ENCODE measurements at places on chromosomes 1 and 21.

DNA sequence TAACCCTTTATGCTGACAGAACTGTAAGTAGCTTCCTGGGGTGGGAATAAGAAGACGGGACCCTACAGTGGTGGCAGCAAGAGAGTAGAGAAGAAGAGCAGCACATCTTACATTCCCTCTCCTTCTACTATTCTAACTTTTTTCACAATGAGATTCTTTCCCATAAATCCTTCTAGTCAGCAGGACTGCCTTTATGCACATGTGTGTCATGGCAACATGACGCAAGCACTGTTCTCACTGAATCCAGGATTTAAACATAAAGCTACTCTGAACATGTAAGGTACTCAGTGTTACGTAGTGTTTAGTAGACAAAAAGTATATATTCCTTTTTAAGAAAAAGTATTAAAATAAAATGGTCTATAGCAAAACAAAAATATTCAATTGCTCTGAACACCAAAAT, 309.7 kb upstream of the LYPLAL1 start:
- DNase-seq: no peak

DNA sequence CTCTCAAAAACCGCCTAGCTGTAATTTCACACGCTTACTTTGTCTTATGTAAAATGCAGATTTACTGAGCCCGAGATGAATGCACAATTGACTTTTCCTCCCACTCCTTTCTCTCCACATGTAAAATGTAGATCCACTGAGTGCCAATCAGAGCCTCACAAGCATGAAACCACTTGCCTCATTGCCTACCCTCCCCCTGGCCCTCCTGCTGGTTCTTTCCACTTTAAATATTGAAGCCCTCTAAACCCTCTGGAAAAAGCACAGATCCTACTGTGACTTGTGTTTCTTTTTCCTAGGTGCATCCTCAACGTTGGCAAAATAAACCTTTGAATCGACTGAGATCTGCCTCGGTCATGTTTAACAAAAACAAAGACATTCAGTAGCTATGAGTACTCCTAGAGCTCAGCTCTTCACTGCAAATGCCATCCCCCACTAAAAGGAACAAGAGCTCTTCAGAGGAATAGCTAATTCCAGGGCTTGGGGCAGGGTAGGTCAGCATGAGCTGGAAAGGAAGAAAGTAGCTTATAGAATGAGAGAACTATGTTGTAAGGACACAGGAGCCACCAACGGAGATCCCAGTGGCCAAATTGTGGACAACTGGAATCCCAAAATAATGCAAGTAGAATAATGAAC, 365.5 kb upstream of the RUNX1 start:
- DNase-seq: no peak

DNA sequence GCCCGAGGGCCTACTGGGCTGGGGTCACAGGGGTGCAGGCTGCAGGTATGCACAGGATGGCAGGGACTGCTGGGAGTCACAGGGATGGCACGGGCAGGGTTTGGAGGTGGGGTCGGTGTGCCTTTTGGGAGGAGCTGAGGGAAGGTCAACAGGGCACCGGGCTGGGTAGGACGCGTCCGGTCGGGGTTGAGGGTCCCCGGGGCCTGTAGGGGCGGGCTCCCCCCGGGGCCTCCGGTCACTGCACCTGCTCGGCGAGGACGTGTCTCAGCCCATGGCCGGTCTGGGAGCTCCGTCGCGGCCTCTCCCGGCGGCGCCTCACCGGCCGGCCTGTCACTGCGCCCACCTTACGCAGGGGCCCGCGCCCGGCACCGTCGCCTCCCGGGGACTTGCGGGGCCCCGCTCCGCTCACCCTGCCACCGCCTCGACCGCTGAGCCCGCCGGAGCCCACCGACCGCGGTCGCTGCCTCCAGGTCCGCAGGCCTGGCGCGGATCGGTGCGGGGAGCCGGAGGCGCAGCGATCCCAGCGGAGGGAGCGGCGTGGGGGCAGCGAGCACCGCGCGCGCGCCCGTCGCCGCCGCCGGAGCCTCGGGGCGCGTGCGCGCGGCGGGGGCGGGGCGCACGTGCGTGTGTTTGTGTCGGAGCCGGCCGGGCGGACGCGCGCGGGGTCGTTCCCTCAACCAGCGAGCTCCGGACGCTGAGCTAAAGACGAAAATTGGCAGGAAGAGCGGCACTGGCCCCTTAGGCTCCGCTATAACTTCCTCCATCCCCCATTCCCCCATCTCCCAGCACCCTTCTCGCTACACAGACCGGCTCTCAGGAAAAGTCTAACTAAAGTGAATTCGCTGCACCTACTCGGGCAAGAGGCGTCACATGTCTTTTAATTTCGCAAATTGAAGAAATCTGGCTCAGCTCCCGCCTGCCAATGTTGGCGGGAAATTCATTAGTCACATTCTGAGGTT, at the start of gene AMIGO1:
TSS of gene AMIGO1 (minus strand) at position 552 of the 959 bp plus-strand sequence. CDS start 815 bp downstream, outside the sequence.
- DNase-seq: peak; percentile 69

DNA sequence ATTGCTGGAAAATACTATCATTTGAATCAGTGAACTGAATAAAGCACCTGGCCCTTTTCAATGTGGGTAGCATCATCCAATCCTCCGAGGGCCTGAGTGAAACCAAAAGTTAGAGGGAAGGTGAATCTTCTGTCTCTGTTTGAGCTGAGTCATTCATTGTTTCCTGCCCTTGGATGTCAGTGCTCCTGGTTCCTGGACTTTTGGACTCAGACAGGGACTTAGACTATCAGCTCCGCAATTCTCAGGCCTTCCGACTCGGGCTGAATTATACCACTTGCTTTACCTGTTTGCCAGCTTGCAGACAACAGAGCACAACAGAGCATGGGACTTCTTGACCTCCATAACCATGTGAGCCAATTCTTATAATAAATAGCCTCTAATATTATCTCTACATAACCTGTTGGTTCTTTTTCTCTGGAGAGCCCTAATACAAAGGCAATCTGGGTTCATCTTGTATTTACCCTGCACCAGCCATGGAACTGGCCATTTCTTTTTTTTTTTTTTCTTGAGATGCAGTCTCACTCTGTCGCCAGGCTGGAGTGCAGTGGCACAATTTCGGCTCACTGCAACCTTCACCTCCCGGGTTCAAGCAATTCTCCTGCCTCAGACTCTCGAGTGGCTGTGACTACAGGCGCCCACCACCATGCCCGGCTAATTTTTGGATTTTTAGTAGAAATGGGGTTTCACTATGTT, 19.2 kb upstream of the VASH2 start:
- no peak for DNase-seq

DNA sequence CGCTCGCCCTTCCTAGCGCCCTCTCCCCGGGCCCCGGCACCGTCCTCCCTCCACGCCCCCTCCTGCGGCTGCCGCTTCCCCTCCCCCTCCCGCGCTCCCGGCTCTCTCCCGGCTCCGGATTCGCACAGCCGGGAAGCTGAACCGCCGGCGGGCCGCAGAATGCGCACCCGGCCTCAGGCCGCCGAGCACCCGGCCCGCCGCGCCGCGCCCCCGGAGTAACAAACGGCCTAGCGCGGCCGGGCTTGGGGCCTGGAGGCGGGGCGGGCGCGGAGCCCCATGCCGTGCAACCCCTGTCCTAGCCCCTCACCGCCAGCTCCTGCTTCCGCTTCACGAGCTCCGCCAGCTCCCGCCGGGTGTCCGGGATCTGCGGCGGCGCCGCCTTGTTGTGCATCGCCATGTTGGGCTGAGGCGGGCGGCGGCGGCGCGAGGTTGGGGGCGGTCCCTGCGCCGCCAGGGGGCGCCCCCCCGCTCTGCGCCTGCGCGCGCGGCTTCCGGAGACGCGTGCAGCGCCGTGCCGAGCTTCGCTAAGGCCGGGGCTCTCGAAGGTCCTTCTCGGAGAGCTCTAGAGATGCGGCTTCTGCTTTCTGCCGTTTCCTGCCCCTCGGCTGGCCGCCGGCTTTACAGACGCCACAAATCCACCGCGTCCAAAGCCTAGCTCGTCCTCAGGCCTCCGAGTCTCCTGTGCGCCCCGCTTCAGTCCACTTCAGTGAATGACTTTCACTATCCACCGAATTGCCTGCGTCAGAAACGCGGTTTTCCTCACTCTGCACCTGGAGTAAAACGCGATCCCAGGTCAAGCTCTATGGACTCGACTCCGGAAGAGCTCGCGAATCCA, at the start of gene MEAF6:
TSS of gene MEAF6 (minus strand) at position 417 of the 835 bp plus-strand sequence. CDS start at position 397, 20 bp downstream.
- peak; percentile 83 for DNase-seq

GRCh38 chr1:179038528-179039281, 13.0 kb downstream of the FAM20B start:
- no peak for DNase-seq

DNA sequence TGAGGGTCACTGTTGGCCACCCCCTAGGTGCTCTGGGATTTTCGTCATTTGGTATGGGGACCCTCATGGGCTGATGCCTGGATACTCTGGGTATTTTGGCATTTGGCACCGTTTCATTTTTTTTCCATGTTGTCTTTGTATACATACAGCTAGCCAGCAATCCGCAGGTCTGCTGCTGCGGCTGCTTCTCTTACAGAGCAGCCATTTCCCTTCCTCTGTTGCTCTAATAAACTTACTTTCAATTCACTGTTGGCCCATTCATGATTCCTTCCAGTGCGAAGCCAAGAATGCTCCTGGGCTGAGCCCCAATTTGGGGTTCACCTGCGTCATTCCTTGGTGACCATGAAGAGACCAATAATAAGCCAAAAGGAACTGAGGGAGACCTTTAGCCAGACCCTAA, 21.5 kb downstream of the GON4L start:
- DNase-seq: no peak

DNA sequence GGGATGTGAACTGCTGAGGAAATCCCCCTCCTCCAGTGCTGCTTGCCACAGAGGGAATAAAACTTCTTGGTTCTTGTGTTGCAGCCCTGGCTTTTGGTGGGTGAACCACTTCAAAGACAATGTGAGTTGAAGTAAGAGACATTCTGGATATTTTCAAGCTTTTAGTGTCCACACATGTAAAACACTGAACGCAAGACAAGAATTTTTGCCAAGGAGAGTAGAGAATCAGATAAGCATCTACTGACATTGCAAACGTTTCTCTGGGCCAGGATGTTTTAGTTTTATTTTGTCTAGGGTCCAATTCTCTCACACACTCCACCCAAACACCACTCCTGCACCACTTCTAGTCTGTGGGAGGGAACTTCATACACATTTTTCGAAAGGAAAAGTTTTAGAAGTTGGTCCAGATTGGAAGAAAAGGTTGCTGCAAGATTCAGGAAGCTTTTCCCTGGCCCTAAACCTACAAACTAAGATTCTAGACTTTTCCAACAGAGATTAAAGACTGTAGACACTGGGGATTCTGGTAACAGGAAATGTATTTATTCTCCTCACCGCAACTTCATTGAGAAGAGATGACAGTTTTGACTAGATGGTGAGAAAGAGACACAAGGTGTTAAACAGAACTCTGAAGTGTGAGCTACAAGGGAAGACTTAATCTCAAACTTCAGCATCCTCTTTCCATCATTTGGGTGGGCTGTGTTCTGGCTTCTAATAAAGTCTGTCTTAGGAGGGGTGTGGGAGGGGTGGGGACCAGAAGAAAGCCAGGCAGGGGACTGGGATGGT, 16.1 kb downstream of the FASLG start:
- DNase-seq: no peak

- DNase-seq: peak; percentile 84
Observed at GRCh38 chr1:155167166-155168104, 5.7 kb downstream of the KRTCAP2 start.

DNA sequence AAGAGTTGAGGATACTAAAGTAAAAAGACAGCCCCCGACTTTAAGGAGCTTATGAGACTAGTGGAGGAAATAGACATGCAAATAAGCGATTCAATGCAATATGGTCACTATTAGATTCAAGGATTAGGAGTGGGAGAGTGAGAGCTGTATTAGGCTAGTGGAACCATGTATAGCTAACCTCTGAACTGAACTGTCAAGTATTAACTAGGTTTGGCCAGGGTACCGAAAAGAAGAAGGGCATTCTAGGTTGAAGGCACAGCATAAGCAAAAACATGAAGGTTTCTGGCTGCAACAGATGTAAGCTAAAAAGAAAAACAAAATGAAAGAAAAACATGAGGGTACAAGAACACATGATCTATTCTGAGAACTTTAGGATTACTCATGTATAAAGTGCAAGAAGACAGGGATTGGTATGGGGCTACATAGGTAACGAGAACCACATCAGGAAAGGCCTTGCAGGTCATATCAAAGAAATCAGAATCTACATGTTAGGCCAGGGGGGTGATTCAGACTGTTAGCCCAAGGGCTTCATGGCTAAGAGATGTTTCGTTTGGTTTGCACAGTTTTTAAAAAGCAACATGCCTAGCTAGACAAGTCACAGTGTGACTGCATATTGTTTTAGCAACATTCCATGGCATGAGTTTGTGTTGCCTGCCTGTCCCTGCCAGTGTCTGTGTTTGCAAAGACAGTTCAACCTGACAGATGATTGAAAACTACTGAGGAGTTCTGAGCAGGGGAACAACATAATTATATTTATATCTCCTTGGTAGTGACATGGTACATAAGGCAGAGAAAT, 54.4 kb upstream of the HAO2 start:
- DNase-seq: no peak

- peak; percentile 85 for DNase-seq
Observed at GRCh38 chr1:151594143-151594625, 17.7 kb upstream of the SNX27 start.

- no peak for DNase-seq
Observed at GRCh38 chr1:5389101-5389885, 602.9 kb downstream of the NPHP4 start.

DNA sequence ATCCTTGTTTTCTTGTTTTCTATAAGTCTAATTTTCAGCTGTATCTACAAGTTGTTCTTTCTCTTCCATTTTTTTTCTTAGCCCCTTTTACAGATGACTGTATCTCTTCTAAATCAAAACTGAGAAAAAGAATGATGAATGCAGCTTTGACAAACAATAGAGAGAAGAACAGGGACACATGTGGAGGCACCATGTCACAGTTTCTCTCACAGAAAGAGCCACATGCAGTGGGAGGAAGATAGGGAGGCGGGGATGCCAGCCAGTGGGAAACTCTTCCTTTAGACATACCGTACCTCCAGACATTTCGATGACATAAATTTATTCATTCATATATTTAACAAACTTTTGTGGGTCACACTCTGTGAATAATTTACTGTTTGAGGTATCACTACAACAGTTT, 45.5 kb downstream of the NME7 start:
- no peak for DNase-seq

DNA sequence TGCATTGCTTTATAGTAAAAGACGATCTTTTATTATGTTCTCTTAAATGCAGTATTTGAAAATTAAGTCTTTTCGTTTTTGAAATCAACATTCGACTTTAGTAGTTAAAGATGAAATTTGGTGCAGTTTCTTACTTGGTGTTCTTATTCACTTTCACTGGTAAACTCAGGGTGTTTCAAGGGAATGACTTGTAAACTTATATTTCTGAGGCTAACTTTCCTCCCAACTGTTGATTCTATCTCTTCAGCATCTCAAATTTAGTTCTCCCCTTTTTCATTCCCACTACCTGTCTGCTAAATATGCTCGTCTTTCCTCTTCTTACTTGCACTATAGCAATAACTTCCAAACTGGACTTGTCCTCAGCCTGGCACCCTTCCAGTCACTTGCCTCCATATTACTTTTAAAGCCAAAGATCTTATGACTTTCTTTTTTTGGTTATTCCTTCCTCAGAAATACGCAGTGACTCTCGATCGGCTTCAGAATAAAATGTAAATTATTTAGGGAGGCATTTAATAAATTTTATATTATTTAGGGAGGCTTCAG, 988 bp downstream of the SLC35A3 start:
- DNase-seq: no peak

Measured in activated naive CD4-positive, alpha-beta T cell treated with Interleukin-2 at 50 U/mL for 16 hours (primary cell).